Kasumi-1 (cell line): ENCODE measurements at places on chromosomes 2 and 18.

DNA sequence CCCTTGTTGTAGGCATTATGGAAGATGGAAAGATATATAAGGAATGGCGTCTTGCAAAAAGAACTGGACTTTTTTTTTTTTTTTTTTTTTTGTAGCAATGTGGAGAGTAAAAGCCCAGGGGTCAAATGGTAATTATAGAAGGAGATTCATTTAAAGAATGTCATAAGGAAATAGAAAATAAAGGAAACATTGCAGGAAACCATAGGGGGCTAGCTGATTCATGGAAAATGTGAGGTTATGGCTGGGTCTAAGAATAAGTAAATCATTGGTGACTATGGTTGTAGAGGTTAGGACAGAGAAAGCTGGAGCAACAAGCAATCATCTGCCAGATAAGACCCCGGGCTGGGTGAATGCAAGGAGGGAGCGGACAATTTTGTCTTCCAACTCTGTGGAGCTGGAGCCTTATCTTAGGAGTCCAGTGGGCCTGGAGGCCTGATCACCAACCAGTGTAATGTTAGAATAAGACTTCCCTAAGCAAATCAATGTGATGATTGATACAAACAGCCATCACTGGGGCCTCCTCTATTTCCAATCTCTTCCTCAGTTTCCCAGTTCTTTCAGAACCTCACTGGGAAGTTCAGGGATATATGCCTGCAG is 201.2 kb upstream of the TNP1 start:
- no peak for DNase-seq

GRCh38 chr2:105610576-105611332 is 134.0 kb upstream of the NCK2 start:
- DNase-seq, result no peak

- DNase-seq, result no peak
Observed at GRCh38 chr18:457521-458412, 42.7 kb downstream of the COLEC12 start.

GRCh38 chr2:14690926-14691325 is 58.4 kb downstream of the LRATD1 start:
- no peak for DNase-seq

DNA sequence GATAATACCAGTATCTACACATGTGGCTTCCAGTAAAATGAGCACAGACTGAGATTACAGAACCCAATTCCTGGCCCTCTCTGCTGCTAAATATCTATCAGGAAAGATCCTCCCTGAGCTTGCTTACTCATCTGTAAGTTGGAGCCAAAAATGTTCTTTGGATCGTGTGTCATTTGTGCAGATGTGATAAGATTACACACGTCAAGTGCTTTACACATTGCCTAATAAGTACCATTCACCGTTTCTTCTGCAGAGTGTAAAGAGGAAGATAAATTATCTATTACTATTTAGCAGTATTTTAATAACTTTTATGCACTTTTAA is 23.2 kb upstream of the SLC20A1 start:
- no peak for DNase-seq

DNA sequence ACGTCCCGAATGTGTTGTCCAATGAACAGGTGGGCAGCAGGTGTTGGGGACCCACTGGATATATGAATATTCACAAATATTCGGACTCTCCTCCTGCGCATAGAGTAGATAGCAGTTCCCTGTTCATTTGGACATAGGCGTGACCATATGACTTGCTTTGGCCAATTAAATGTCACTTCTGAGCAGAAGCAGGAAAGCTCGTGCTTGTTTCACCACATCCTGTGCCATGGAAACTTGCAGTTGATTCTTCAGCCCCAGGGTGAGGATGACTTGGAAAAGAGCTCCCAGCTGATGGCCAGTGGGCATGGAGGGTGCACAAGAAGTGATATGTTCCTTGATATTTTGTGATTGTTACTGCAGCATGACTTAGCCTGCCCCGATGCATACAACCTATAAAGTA is 52.6 kb downstream of the PTPRM start:
- DNase-seq, result no peak

GRCh38 chr2:140630557-140630956 is 1500.3 kb downstream of the LRP1B start:
- no peak for DNase-seq

DNA sequence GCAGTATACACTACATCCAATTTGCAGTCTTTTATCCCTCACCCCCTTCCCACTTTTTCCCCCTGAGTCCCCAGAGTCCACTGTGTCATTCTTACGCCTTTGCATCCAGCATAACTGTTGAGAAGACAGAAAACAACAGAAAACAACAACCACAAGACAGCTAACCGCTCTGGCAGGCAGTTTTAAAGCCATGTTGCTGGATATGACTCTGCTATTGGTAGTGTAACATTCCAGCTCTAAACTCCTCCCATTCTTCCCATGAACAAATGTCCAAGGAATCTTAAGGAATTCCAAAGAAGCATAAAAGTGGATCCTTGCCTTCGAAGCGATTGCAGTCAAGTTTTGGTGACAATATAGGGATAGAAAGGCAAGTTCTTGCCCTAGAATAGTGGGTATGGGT is 599.1 kb downstream of the NYAP2 start:
- no peak for DNase-seq

- DNase-seq, result no peak
Observed at GRCh38 chr18:48861181-48861708, 89.5 kb downstream of the SMAD7 start.

DNA sequence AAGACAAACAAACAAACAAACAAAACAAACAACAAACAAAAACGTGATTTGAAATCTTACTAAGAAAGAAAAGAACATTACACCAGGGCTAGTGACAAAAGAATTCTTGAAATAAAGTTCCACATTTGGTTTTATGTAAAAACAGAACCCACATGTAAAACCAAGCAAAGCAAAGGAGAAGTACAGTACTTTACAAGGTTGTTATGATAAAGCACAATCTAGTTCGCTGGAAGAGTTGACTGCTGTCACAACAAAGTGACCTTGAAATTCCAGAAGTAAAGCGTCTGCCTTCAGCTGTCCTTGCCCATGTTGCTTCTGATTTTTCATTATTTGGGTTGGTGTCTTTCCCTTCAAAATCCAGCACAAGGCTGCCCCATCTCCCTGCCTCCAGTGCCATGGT is 94.8 kb upstream of the CYRIA start:
- DNase-seq, result no peak

GRCh38 chr18:54671291-54671881 is 80.3 kb downstream of the DYNAP start:
- peak; percentile 51 for DNase-seq

DNA sequence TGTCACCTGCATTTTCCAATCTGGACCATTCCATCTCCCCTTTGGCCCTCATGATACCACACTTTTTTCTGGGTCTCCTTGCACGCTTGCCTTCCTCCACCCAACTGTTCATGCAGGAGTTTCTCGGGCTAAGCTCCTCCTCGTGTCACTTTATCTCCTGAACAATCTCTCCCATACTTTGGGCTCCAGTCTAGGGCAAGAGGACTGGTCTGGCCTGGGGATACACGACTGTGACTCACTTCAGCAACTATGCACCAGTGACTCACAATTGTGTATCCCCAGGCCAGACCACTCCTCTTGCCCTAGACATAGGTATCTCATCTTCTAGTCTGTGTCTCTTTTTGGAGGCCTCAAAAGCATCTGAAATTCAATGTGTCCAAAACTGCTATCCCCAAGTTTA is 149.4 kb upstream of the PTPRM start:
- DNase-seq, result no peak

DNA sequence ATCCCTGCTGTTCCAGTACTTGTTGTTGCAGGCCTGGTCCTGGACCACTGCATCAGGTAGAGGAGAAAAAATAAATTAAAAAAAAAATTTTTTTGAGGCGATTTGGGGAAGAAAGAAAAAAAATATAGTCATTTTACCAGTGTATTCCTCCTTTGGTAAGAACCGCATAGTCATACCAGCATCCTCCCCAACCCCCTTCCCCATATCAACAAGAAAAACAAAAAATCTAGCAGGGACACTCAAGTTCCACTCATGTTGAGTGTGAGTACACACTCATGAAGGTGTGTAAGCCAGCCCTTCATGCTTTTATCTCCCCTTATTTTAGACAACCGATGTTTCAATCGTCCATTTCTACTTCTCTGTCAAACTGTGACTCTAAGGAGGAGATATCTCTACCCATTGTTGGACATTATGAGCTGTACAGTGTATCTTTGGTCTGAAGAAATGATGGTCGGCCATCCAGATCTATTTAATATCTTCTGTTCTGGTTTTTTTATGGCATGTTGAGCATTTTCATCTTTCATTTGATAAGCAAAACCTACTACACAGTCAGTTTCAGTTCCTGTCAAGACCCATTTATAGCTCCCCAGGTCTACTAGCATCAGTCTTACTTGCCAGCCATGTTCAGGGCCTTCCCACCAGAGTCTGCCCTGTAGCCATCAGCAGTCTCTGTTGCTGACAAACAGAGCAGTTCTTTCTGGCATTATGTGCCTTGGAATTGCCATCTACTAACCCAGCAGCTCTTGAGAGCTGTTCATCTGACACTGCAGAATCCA is 20.0 kb downstream of the ELP2 start:
- no peak for DNase-seq

- no peak for DNase-seq
Observed at GRCh38 chr2:203432811-203433210, 102.3 kb downstream of the RAPH1 start.

- no peak for DNase-seq
Observed at GRCh38 chr2:240869109-240869955, 708 bp downstream of the AGXT start.

DNA sequence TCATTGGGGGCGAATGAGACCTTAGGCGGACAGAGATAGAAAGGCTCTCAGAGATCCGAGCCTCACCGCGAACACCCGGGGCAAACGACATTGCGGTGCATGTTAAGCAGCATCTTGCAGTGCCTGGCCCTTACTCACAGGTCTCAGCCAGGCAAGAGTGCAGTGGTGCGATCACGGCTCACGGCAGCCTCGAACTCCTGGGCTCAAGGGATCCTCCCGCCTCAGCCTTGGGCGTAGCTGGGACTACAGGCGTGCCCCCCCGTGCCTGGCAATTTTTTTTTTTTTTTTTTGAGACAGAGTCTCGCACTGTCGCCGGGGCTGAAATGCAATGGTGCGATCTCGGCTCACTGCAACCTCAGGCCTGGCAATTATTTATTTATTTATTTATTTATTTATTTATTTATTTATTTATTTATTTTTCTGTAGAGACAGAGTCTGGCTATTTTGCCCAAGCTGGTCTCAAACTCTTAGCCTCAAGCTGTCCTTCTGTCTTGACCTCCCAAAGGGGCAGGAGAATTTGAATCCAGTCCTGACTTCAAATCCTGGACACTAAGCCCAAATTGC is 1.3 kb downstream of the LAMA3 start:
- DNase-seq, result no peak

GRCh38 chr2:1823187-1824169 is 79.2 kb upstream of the PXDN start:
- DNase-seq, result no peak

GRCh38 chr2:2763351-2764000 is 432.4 kb upstream of the MYT1L start:
- no peak for DNase-seq

GRCh38 chr18:10025711-10026670 is 112.2 kb downstream of the VAPA start:
- no peak for DNase-seq

- no peak for DNase-seq
Observed at GRCh38 chr2:221641181-221641871, 69.2 kb upstream of the EPHA4 start.

DNA sequence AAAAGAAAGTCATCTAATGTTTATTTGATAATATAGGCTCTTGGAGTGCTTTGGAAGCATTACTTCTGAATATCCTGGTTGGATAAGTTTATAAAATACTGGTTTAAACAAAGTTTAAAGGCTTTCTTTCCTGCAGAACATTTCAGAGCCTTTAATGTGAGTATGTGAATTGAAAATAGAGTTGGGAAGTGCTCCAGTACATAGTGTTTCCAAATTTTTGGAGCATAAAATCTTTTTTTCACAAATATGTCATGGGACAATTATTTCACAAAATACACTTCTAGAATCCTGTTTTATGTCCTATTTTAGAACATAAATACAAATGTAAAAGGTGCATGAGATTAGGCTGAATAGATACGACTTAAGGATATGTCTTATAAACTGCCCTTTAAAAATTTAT is 158.9 kb upstream of the HNRNPA3 start:
- DNase-seq, result no peak

GRCh38 chr2:65598996-65599395 is 166.6 kb upstream of the SPRED2 start:
- no peak for DNase-seq
